ENCODE measurements at places on chromosomes 2 and 18. TPM values are rescaled to one million over a fixed set of nuclear protein-coding genes. Genes with fewer than 3 reads are reported as not detected.

- DNase-seq = no peak
These were observed 376.8 kb upstream of the ID2 start for GRCh38 chr2:8304821-8305766.

DNA sequence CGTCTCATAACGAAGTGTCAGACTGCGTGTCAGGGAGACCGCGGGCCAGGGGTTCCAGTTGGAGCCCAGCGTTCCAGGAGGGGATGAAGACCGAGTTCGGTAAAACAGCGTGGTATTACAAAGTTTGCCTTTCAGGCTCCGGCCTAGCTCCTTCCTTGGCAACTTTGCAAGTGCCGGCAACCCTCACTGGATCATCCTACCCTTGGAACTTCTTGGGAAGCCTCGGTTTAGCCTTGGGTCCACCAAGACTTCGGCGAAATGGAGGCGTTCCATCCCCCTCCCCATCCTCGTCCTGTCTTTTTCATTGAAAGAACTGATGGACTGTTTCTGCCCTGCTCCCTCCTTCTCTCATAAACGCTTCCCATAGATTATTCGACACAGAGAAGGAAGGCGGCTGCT lies 10.4 kb upstream of the SKOR2 start:
- no peak for DNase-seq

DNA sequence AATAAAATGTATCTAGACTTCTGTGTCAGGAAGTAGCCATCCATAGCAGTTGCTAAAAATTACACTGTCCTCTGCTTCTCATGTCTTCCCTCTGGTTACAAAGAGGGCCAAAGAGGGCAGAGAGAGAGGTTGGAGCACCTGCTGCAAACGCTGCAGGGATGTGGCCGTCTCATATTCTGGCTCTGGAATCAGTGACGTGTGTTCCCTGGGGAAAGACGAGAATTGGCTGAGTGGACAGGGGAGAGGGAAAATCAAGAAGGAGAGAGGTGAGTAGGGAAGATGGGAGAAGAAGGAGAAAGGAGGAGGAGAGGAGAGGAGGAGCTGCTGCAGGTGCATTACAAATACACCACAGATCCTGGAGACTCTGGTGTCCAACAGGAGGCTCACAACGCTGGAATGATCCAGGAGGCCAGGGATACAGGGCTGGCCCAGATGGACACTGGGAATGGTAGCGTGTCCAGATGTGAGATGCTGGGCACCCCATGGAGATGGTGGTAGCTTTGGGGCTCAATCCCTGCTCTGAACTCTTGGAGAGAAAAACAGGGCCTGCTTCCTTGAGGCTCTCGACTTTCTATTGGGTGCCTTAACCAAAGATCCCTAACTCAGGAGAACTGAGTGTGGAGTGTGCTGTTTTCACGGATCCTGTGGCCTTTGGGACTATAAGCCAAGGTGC lies 118.4 kb upstream of the PXDN start:
- DNase-seq = no peak

- DNase-seq = no peak
These were observed 74.2 kb upstream of the RGPD5 start for GRCh38 chr2:109719871-109720270.

Gene MYO5B
- total RNA-seq = 23.3 TPM

Gene RGPD5
- total RNA-seq = 84.4 TPM

GRCh38 chr2:199025146-199025545 lies 432.6 kb downstream of the SATB2 start:
- no peak for DNase-seq

- no peak for DNase-seq
These were observed 117.3 kb downstream of the MYCN start for GRCh38 chr2:16057661-16058060.

DNA sequence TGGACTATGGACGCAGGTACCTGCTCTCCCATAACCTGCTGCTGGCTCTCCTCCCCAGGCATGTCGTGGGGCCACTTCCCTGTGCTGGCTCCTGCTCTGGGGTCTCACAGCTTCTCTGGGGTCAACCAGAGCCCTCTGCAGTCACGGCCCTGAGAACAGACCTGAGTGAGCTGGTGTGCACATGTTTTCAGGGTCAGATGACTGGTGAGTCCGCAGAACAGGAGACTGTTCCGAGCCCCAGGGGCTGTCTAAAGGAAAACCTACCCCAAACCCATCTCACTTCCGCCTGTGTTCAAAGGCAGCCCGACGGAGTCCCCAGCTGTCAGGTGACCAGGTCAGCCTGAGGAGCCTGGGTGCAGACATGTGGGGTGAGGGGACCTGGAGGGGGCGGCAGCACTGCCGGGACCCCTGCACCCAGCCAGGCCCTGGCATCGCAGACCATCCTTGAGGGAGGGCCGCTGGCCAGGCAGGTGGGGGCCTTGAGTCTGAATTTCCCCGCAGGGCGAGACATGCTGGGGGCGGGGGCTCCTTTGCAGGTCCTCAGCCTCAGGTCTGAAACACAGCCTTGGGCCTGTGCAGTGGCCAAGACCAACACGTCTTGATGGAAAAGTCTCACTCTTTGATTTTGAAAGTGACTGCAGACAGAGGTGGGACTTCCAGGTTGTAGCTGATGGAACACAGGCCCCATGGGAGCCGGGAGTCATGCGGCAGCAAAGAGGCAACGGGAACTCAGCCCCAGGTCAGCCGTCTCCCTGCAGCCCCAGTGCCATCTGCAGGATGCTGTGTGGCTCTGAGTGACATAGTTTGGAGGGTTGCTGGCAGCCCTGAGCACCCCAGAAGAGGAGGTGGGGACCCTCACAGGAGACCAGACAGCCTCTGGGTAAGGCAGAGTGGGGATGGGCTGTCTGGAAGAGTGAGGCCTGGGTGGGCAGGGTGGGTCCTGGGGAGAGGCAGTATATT lies 65.3 kb downstream of the TWIST2 start:
- no peak for DNase-seq

Gene GKN2
- total RNA-seq = 53.3 TPM

Gene TMEM185B
- 22.2 TPM for total RNA-seq

Gene LCT
- not detected for total RNA-seq

Gene LINC00305
- not detected for total RNA-seq

Gene STARD6
- total RNA-seq = not detected

GRCh38 chr2:187493877-187494568 lies 46.0 kb upstream of the CALCRL start:
- no peak for DNase-seq

Gene MAP3K19
- 7.2 TPM for total RNA-seq

GRCh38 chr18:39380866-39381265 lies 1815.3 kb upstream of the CELF4 start:
- no peak for DNase-seq

- DNase-seq = no peak
These were observed 40.7 kb downstream of the GDF7 start for GRCh38 chr2:20707601-20708000.
